ENCODE measurements at places on chromosomes 16 and 17. TPM values are rescaled to one million over a fixed set of nuclear protein-coding genes. Genes with fewer than 3 reads are reported as not detected.

TEKT1 gene
- total RNA-seq = not detected

DNAI2 gene
- total RNA-seq = not detected

TNRC6C gene
- total RNA-seq = 2.4 TPM

RRAD gene
- total RNA-seq = 1.7 TPM

- no peak for DNase-seq
Measured at GRCh38 chr17:50265690-50266315, 8.5 kb upstream of the TMEM92 start.

- DNase-seq = no peak
Measured at GRCh38 chr16:58393138-58393504, 850 bp downstream of the GINS3 start.

GRCh38 chr17:978103-979093, 1.2 kb downstream of the NXN start:
- no peak for DNase-seq
